ENCODE measurements at places on chromosomes 5 and 9.

DNA sequence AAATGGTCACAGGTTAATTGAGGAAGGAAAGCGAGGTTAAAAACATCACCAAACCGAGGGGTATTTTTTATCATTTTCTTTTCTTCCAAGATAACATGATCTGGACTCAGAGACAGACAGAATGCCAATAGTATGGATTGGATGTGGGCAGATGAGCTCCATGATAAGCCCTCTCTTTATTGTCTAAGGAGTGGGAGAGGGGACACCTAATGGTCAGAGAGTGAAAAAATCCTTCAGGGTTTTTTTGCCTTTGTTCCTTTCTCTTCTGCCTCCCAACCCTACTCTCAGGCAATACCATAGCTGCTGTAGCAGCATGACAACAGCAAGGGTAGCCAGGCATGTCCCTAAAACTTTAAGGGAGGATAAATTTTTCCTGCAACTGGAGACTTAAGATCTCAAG is 94.7 kb downstream of the DIRAS2 start:
- no peak for DNase-seq

GRCh38 chr5:133894143-133894542 is 74.3 kb downstream of the C5orf15 start:
- no peak for DNase-seq

DNA sequence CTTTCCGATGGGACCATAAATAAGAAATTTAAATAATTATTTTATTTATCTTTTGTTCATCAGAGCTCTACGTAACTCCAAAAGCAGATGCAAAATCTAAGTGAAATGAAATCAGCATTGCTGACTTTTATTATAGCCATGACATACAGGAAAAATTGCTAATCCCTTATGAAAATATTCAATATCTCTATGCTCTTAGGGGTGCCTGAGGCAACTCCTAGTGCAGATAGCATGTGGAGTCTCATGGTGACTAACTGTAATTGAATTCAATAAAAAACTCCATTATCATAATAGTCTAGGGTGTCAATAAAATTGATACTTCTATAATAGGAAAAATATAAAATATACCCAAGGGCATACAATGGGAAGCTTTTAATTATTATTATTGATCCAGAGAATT is 42.6 kb downstream of the SLC24A2 start:
- no peak for DNase-seq

DNA sequence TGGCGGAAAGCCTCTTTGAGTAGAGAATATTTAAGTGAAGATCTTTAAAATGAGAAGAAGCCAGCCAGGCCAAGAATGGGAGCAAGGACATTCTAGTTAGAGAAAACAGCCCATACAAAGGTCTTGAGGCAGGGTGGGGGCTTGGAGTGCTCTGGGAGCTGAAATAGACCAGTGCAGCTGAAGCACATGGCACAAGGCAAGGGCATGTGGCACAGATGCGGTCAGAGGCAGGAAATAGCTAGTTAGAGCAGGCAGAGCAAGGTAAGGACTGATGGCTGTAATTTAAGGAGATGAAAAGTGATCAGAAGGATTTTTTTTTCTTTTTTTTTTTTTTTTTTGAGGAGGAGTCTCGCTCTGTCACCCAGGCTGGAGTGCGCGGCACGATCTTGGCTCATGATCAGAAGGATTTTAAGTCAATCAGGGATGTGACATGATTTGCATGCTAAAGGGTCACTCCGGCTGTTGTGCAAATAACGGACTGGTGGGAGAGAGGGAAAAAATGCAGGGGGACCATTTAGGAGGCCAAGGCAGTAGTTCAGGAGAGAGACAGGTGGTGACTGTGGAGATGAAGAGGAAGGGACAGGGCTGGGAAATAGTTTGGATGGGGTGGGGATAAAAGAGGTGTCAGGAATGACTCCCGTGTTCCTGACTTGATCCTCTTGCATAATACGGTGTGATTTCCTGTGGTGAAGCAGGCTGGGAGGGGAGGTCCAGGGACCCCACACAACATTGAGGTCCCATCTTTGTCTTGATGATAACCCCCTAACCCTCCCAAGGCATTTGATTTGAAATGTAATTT is 207.6 kb downstream of the HSPA4 start:
- DNase-seq: no peak

DNA sequence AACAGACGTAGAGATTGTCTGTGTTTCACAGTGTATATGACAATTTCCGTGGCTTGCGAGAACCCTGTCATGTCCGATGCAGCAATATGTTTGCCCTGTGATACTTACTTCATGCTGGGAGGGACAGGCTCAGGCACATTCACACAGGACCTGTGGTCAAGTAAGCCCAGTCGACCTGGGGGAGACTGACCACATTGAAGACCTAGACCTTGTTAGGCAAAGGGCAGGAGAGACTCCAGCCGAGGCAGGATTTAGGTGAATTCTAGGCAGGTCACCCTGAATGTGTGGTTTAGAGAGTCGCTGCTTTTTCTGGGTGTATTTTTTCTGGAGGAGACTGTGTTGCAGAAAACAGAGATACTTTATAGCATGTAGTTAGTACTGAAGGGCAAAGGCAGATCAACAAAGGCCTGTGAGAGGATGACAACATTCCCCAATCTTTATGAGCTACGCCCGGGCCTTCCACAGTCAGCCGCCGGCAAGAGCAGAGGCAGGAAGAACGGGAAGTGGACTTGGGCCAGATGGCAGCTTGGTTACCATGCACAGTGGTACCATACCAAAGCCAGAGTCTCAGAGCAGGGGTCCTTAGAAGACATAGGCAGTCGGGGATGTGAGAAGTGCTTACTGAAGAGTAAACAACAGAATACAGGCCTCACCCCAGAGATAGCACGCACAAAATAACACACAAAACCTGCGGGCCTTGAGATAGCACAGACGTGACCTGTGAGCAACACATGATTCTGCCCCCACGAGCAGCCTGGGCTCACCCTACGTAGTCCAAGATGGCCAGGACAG is 220.7 kb downstream of the CACNA1B start:
- no peak for DNase-seq

GRCh38 chr5:58114324-58114723 is 345.6 kb downstream of the PLK2 start:
- no peak for DNase-seq

- DNase-seq: no peak
Observed at GRCh38 chr9:134327671-134328231, 1.5 kb downstream of the RXRA start.

- no peak for DNase-seq
Observed at GRCh38 chr9:137801023-137801319, 76.6 kb upstream of the CACNA1B start.

DNA sequence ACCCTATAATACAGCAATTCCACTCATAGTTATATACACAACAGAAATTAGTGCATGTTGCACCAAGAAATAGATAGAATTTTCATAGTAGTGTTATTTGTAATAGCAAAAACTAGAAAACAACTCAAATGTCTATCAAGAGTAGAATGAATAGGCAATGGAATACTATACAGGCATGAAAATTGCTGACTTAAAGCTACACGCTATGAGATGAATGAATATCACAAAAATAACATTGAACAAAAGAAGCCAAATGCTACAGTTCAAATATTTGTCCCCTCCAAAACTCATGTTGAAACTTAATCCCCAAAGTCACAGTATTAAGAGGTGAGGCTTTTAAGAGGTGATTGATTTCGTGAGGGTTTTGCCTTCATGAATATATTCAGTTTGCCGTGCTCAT is 215.1 kb downstream of the FRMD3 start:
- DNase-seq: no peak

- DNase-seq: no peak
Observed at GRCh38 chr9:7147121-7148090, 389.6 kb downstream of the KDM4C start.

- no peak for DNase-seq
Observed at GRCh38 chr5:23482642-23483041, 24.8 kb upstream of the PRDM9 start.

- no peak for DNase-seq
Observed at GRCh38 chr5:93384995-93385394, 196.0 kb downstream of the NR2F1-AS1 start.

- no peak for DNase-seq
Observed at GRCh38 chr9:37127018-37127417, 6.6 kb downstream of the ZCCHC7 start.
